ENCODE measurements at places on chromosomes 13 and 19. TPM values are rescaled to one million over a fixed set of nuclear protein-coding genes. Genes with fewer than 3 reads are reported as not detected.

Gene CCDC8
- total RNA-seq: 2.8 TPM

Gene ZNF419
- total RNA-seq: 30.2 TPM

Gene MBD3L5
- not detected for total RNA-seq

Gene FFAR2
- not detected for total RNA-seq

Gene ZNF285
- 16.6 TPM for total RNA-seq

Gene RNF17
- not detected for total RNA-seq

Gene KLK15
- total RNA-seq: not detected

Gene FFAR3
- not detected for total RNA-seq

Gene ZNF837
- 1.4 TPM for total RNA-seq

Gene GZMM
- total RNA-seq: not detected

Gene PKN1
- 29.0 TPM for total RNA-seq

Gene LYL1
- total RNA-seq: 0.88 TPM

Gene JOSD2
- 2.4 TPM for total RNA-seq
